ENCODE measurements at places on chromosomes 1 and 21. TPM values are rescaled to one million over a fixed set of nuclear protein-coding genes. Genes with fewer than 3 reads are reported as not detected.

Gene ADIPOR1
- 79.9 TPM for polyA plus RNA-seq

Gene COL6A2
- 225 TPM for polyA plus RNA-seq

Gene GBP2
- polyA plus RNA-seq: 2.4 TPM

Gene GPR25
- not detected for polyA plus RNA-seq

Gene LCE2C
- not detected for polyA plus RNA-seq

Gene BNIPL
- 5.9 TPM for polyA plus RNA-seq

Gene KRTAP12-2
- not detected for polyA plus RNA-seq

Gene PLEKHG5
- 19.6 TPM for polyA plus RNA-seq

Gene MAP3K7CL
- 6.4 TPM for polyA plus RNA-seq

Gene F3
- 36.8 TPM for polyA plus RNA-seq

Gene S100A2
- polyA plus RNA-seq: 5.8 TPM

Gene HSD11B1
- polyA plus RNA-seq: 0.16 TPM

Gene RASAL2
- polyA plus RNA-seq: 22.6 TPM

Gene AQP10
- polyA plus RNA-seq: 0.13 TPM

Gene PTPRU
- polyA plus RNA-seq: 15.7 TPM

Gene FBXO2
- 2.1 TPM for polyA plus RNA-seq

Gene FAM163A
- 1.1 TPM for polyA plus RNA-seq

Gene FAM177B
- polyA plus RNA-seq: 0.36 TPM

Gene FGR
- 1.9 TPM for polyA plus RNA-seq

Gene PDZK1
- 244 TPM for polyA plus RNA-seq

Gene GJC2
- 1.1 TPM for polyA plus RNA-seq

Gene PNRC2
- polyA plus RNA-seq: 214 TPM

Gene OR6K6
- polyA plus RNA-seq: not detected

Gene LRRN2
- polyA plus RNA-seq: 14.9 TPM

Gene KLHDC9
- polyA plus RNA-seq: 17.1 TPM

Gene KLHL12
- 39.3 TPM for polyA plus RNA-seq

Gene SLC1A7
- 0.09 TPM for polyA plus RNA-seq

Gene TTC24
- polyA plus RNA-seq: 1.0 TPM

Gene CD52
- 6.7 TPM for polyA plus RNA-seq

Gene SLC9C2
- polyA plus RNA-seq: 0.20 TPM

Gene CELA3A
- not detected for polyA plus RNA-seq

Gene S100B
- polyA plus RNA-seq: 5.5 TPM

Gene KCNK2
- 2.6 TPM for polyA plus RNA-seq

Gene OR10Z1
- polyA plus RNA-seq: 0.04 TPM

Gene IVL
- 0.36 TPM for polyA plus RNA-seq

Gene FAM167B
- 10.5 TPM for polyA plus RNA-seq

Gene OR6N1
- not detected for polyA plus RNA-seq

Gene SYDE2
- polyA plus RNA-seq: 12.0 TPM

Gene NTMT2
- polyA plus RNA-seq: 0.11 TPM

Gene BTBD19
- 22.7 TPM for polyA plus RNA-seq

Gene CYYR1
- polyA plus RNA-seq: 49.4 TPM
